ENCODE measurements at places on chromosomes 7 and 10.

DNA sequence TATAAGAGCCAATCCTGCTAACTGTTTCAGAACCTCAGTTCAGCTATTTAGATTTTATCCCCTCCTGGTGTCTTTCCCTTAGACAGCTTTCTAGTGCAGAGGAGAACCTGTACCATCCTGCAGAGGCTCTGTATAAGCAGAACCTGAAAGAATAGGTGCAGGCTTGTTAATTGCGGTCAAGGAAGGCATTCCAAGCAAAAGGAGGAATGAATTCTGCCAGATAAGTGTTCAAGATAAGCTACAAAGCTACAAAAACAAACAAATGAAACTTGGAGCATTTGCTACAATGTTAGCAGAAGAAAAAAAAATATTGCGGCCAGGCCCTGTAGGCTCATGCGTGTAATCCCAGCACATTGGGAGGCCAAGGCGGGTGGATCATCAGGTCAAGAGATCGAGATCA, 32.6 kb upstream of the AGMO start:
- no peak for DNase-seq

DNA sequence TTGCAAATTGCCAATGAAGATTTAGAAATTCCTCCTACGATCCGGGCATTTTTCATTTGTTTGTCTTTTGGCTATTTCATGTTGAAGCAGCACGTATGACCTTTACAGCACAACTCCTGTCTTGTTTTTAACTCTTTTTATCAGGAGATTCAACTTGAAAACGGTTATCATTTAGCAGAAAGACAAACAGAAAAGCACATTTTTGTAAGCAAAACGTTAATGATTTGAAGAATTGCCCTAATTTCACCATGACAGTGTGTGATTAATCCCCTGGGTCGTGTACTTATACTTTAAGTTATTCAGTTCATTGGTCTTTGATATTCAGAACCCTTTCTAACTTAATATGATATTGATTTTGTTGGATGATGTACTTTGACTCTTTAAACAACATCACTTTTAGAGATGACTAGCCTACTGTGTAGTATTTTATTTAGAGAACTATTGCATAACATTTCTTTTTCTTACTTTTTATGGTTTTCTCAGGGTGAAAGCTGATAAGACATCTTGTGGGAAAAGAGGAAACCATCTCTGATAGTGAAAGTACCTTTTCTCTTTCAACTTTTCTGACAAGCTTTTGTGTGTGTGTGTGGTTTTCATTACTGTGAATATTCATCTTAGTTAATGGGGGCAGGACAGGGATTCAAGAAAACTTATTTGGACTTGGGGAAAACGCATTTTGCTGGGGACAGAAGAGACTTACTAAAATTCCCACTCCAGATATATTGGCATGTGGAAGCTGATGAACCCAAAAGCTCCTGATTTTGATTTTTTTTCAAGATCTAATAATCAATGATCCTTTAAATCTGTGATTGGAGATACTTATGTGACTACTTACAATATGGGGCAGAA, 8.1 kb downstream of the HHEX start:
- DNase-seq: no peak

DNA sequence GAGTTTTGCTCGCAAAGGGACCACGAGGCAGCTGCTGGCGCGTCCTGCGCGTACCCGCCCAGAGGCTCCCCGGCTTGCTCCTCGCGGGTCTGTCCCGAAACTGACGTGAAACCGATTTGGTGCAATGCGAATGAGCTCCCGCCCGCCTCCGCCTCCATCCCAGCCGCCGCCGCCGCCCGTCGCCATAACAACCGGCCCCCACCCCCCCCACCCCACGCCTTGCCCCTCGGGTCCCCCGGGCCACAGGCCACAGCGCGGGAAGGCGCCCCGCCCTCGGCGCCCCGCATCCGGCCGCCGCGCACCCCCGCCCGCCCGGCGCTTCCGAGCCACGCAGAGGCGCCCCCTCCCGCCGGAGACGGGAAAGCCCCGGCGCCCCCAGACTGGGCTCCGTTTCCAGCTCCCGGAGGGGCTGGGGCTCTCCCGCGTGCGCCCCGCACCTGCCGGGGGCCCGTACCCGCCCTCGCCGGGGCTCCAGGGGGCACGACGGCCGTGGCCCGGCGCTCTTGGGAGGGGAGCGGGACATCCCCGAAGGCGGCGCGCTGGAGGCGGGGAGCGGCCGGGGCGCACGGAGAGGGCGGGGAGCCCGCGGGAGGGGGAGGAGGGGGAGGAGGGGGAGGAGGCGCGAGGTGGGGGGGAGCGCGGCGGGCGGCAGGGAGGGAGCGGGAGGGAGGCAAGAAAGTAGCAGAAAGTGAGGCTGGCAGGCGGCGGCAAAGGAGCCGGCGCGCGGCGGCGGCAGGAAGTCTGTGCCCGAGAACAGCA, at the start of gene CAMK1D:
TSS of gene CAMK1D (plus strand) at position 678 of the 759 bp plus-strand sequence.
- DNase-seq: peak; percentile 90

- no peak for DNase-seq
Measured at GRCh38 chr7:21939136-21939857, 6.4 kb downstream of the CDCA7L start.

DNA sequence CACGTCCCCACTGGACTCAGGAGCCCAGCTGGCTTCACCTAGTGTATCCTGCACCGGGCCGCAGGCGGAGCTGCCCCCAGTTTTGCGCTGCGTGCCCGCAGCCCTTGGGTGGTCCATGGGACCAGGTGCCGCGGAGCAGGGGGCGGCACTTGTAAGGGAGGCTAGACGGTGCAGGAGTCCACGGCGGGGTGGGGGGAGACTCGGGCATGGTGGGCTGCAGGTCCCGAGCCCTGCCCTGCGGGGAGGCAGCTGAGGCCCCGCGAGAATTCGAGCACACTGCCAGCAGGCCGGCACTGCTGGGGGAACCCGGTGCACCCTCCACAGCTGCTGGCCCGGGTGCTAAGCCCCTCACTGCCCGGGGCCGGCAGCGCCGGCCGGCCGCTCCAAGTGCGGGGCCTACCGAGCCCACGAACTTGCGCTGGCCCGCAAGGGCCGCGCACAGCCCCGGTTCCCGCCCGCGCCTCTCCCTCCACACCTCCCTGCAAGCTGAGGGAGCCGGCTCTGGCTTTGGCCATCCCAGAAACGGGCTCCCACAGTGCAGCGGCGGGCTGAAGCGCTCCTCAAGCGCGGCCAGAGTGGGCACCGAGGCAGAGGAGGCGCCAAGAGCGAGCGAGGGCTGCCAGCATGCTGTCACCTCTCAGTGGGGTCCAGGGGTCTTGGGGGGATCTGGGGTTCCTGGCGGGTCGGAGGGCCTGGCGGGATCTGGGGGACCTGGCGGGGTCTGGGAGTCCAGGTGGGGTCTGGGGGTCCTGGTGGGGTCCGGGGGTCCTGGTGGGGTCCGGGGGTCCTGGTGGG, 81.4 kb downstream of the VIPR2 start:
- DNase-seq: no peak

- no peak for DNase-seq
Measured at GRCh38 chr7:70638158-70639107, 493.5 kb upstream of the GALNT17 start.

- DNase-seq: no peak
Measured at GRCh38 chr7:68306692-68307107, 1291.6 kb upstream of the AUTS2 start.

GRCh38 chr7:12256090-12256489, 45.0 kb downstream of the TMEM106B start:
- DNase-seq: no peak

GRCh38 chr7:71682841-71683781, 551.2 kb downstream of the GALNT17 start:
- no peak for DNase-seq

- DNase-seq: no peak
Measured at GRCh38 chr10:110005719-110006118, 2.1 kb upstream of the ADD3 start.

GRCh38 chr10:22433875-22434274, 88.6 kb downstream of the SPAG6 start:
- DNase-seq: no peak

DNA sequence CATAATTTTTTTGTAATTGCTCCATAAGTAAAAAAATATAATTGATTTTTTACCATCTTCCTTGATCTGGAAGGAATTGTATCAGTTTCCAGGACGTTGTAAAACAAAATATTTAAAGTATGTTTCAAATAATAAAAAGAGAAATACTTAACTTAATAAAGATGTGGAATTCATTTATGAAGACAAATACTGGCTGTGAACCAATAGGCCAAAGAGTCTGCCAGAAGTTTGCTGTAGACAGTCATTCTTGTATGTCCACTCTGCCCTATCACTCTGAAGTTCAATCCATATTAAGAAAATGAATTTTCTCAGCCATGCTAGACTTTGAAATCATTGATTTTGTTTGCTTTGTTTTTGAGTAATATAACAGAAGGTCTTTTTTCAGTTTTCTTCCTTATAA, 256.4 kb downstream of the TRIL start:
- no peak for DNase-seq

- DNase-seq: no peak
Measured at GRCh38 chr7:130982160-130982638, 248.2 kb upstream of the KLF14 start.

- no peak for DNase-seq
Measured at GRCh38 chr10:516764-517163, 172.7 kb downstream of the DIP2C start.

DNA sequence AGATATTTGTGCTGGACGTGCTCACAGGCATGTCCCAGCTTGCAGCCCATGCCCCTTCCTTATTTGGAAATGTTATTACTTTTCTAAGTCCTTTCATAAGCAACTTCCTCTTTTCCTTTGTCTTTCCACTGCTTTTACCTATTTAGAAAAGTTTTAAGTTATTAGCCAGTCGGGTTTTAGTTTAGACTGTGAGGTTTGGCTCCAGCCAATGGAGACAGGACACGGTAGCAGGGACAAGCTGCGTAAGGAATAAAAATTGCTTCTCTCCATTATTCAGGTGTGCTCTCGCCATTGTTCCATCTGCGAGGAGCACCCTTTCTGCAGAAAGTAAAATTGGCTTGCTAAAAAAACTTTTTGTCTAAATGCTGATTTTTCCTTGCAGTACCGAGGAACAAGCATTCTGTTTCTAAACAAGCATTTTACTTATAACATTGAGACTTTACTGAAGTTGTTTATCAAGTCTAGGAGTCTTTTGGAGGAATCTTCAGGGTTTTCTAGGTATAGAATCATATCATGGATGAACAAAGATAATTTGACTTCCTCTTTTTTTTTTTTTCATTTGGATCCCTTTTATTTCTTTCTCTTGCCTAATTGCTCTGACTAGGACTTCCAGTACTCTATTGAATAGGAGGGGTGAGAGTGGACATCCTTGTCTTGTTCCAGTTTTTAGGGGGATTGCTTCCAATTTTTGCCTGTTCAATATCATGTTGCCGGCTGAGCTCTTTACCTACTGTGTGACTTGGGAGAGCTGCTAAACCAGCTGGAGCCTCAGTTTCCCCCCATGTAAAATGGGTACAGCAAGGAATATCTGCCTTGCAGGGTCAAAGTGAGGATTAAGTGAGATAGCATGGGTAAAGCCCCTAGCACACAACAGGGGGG, 63.8 kb downstream of the ALOX5 start:
- DNase-seq: no peak

DNA sequence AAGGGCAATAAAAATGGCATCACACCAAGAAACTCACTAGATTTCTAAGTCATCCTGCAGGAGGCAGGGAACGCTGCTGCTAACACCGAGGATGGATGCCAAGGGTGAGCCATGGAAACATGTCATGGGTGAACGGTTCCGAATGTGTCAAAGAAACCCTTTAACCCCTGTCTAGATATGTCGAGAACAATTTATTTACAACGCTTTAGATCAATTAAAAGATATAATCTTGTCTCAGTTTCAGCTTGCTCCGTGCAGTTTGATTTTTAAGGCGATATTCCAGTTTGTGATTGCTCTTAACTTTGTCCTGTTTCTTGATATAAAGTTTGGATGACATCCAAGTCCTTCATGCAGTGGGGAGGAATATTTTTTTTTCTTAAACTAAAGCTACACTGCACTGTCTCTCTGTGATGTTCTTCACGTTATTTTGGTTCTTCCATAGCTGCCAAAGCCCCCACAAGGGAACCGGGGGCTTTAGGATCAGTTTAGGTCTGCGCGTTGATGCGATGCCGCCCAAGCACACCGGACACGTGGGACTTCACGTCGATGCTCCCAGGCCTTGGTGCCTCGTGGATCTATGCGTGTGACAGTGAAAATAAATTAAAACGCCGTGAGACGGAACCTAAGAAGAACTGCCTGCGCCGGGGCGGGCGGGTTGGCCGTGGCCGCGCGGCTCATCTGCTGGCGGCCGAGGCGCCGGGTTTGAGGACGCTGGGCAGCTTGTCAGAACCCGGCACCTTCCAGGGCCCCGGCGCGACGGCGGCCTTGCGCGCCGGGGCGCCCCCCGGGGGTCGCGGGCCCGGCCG, 220.3 kb downstream of the PHTF2 start:
- no peak for DNase-seq

- no peak for DNase-seq
Measured at GRCh38 chr7:5437348-5437892, 13.8 kb upstream of the TNRC18 start.

Data from activated CD4-positive, alpha-beta T cell treated with anti-CD3 and anti-CD28 coated beads, Interleukin-2, amount 50 U/mL, for 4 hours (primary cell).